Activated CD8-positive, alpha-beta memory T cell treated with anti-CD3 and anti-CD28 coated beads, Interleukin-2, amount 10 ng/mL, durations not matched to agents 7 days and 5 days (primary cell): ENCODE measurements at places on chromosomes 2 and 18. TPM values are rescaled to one million over a fixed set of nuclear protein-coding genes. Genes with fewer than 3 reads are reported as not detected.

DNA sequence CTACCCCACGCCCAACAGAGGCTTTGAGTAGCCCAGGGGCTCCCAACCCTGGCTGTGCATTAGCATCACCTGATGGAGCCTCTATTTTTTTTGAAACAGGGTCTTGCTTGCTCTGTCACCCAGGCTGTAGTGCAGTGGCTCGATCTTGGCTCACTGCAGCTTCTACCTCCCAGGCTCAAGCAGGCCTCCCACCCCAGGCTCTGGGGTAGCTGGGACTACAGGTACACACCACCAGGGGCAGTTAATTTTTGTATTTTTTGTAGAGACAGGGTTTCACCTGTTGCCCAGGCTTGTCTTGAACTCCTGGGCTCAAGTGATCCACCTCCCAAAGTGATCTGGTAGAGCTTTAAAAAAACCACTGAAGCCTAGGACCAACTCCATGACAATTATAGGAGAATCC lies 394.8 kb upstream of the ATP5MC3 start:
- peaks cover 9% of the 10 kb centered on the region for H3K27me3 ChIP-seq
- peak overlapping the region; percentile 47 for H3K27ac ChIP-seq
- no peaks in the 10 kb centered on the region for H3K36me3 ChIP-seq

Gene ATOH8
- total RNA-seq = 0.40 TPM

DNA sequence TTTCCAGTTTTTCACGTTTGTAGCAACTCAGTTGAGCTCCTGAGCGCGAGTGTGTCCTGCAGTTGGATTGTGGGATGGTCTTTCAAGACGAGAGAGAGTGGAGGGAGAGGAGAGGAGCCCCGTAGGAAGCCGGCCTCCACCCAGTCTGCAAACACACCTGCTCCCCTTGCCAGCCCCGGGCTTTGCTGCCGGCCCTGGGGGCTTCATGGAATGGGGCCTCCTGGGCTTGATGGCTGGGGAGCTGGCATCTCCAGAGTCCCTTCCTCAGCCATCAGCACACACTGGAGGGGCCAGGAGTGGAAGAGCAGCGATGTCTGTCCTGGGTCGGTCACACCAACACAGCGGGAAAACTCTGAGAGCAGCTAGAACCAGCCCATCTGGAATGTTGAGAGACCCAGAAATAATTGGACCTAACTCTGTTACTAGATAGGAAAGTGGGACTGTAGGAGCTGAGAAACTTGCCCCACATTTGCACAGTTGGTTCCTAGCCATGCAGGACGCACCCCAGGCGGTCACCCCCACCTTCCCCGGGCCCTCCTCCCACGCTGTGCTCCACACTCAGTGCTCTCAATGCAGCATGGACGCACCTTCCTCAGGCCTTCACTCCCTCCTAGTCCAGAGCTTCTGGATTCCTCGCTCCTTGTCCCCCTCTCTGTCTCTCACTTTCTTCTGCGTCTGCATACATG lies 69.6 kb downstream of the PTGR3 start:
- H3K4me3 ChIP-seq = no peak overlapping the region
- H3K4me1 ChIP-seq = no peaks in the 10 kb centered on the region
- H3K27me3 ChIP-seq = no peaks in the 10 kb centered on the region
- no peak overlapping the region for H3K27ac ChIP-seq

GRCh38 chr2:159953136-159953823 lies 109.1 kb downstream of the PLA2R1 start:
- H3K4me3 ChIP-seq = no peak overlapping the region
- H3K4me1 ChIP-seq = no peaks in the 10 kb centered on the region
- H3K36me3 ChIP-seq = no peaks in the 10 kb centered on the region
- no peak for DNase-seq
- no peak overlapping the region for H3K27ac ChIP-seq

Gene LCT
- total RNA-seq = 0.56 TPM

Gene OSBPL6
- 0.73 TPM for total RNA-seq

GRCh38 chr2:227796045-227796711 lies 17.5 kb upstream of the CCL20 start:
- H3K4me3 ChIP-seq = no peak overlapping the region
- no peak for DNase-seq
- no peak overlapping the region for H3K27ac ChIP-seq
- no peaks in the 10 kb centered on the region for H3K36me3 ChIP-seq
